Activated gamma-delta T cell treated with anti-CD3 and anti-CD28 coated beads, Interleukin-2, amount 50 U/mL, for 16 hours (primary cell): ENCODE measurements at places on chromosomes 16 and 17.

DNA sequence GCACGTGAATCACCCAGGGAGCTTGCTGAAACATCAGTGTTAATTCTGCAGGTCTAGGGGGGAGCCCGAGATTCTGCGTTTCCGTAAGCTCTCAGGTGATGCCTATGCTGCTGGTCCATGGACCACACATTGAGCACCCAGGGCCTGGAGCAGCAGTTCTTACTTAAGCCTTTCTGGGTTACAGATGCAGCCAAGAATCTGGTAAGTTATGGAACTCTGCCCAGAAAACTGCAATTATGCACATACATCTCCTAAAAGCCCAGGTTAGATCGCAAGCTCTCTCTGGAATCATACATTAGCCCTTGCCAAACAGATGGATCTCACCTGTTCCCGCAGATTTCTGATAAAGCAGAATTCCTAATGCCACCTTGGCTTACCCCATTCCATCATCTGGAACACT is 265.9 kb upstream of the SALL1 start:
- DNase-seq: no peak

GRCh38 chr17:27353461-27354050 is 59.6 kb downstream of the WSB1 start:
- peak; percentile 78 for DNase-seq

DNA sequence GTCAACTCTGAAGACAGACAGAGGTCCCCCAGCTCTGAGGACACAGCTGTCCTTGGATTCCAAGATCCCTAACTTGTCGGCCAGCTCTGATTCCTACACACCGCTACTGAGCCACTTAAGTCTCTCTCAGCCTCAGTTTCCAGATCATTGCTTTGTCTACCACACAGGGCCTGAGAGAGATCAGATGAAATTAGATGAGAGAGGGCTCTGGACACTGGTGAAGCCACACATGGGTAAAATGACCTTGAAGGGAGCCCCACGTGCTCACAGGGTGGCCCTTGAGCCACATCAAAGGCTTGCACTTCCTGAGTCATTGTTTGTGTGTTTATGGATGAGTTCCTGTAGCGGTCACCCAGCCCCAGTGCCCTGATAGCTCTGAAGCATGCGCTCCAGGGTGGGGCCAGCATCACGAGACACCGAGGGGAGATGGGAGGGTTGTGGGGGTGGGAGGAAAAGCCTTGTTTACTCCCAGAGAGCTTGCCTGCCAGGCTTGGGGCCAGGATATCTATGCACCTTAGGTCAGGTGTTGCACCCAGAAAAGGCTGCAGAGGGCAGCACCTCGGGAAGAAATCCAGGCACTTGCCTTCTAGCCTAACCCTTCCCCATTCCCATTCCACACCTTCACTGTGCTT is 32.7 kb upstream of the SLC6A2 start:
- DNase-seq: no peak

- DNase-seq: no peak
Measured at GRCh38 chr17:43667506-43667905, 5.8 kb upstream of the MEOX1 start.

DNA sequence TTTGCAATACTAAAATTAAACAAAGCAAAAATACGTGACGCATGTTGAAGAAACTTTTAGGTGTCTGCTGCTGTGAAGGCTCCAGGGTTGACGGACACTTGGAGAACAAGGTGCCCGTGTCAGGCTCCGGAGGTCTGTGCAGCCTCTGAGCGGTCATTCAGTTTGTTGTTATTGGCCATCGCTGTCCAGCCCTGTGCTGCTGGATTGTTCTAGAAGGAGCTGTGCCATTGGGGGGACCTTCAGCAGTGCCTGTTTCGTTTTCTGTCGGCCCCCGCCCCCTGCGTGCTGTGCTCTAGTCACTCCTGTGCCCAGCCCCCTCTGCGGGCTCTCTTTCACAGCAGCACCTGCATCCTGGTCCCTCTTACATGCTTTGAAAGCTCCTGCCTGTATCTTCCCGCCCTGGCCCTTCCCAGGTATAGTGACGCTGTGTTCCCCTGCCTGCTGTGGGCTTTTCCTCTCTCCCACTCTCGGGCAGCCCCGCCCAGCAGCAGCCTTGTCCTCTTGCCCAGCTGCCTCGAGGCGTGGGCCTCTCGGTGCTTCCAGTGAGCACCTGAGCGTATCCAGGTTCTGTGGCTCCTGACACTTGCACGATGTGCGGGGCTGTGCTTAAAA is 50.7 kb downstream of the RNF213 start:
- no peak for DNase-seq

DNA sequence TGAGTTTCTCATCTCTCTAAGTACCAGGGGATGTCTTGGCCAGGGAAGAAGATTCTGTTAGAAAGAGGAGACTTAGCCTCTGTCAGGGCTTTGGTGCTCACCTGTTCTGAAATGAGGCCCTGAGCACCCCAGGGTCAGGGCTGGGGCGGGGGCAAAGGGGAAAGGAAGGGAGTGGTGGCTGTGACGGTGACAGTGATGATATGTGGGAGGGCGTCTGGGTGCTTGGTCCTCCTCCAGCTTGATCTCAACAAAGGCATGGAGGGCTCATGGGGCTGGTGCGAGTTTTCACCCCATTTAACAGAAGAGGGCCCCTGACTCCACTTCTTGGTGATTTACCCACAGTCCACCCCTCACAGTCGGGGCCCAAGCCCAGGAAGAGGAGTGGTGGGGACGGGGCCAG is 15.1 kb downstream of the SOX8 start:
- no peak for DNase-seq

DNA sequence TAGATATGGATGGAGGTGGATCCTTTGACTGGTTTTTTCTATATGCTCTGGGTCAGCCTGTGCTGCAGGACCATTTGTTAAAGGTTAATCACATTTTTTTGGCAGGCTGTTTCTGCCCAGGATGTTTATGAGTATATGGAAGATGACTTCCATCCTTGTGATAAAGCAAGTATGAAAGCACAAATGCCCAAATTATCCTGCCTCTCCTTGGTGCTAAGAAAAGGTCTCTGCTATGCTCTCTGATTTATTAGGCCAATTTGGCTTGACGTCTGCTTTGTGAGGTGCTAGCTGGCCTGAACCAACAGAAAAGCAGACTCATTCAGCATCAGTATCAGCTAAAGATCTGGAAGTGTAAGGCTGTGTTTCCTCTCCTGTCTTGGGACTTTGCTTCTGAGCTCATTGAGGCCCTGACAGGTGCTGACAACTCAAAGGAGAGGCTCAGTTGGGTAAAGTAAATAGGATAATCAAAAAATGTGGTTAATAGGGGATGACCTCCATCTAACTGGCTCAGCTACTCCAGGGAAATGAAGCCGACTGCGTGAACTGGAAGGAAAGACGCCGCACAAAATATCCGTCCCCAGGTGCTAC is 15.2 kb downstream of the ANKRD40 start:
- no peak for DNase-seq

DNA sequence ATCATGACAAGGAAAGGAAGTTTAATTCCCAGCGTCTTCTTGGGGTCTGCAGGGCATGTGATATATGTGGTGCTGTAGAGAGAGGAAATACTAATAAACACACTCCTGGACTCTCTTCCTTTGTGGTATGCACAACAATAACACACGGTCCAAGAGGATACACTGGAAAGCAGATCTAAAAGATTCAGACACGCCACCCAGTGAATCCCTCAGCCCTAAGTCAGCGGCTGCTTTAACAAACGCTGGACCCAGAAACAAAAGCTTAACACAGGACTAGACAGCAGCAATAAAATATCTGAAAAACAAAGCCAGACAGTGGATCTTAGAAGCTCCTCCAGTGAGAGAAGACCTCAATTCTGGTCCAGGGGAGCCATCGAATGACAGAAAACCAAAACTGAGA is 13.1 kb downstream of the CFAP20 start:
- DNase-seq: no peak

- peak; percentile 25 for DNase-seq
Measured at GRCh38 chr17:76383546-76384221, 725 bp upstream of the SPHK1 start.

DNA sequence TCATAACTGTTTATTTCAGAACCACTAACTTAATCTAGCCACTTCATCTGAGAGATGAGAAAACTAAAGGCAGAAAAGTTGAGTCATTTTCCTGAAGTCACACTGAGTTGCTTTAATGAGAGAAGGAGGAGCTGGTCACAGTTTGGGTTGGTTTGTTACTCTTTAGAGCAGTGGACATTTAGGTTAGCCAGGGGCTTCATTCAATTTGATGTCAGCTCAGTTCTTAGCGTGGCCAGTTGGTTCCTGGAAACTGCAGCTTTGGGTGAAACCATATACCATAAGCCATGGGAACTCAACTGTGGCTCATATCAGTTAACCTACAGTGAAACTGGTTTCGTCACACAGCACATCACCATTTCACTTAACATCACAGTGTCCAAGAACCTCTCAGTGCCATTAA is 59.2 kb upstream of the ADORA2B start:
- DNase-seq: no peak

GRCh38 chr17:80023481-80024205 is 12.0 kb downstream of the TBC1D16 start:
- DNase-seq: no peak

- DNase-seq: no peak
Measured at GRCh38 chr17:40525294-40525693, 23.9 kb upstream of the TNS4 start.

- no peak for DNase-seq
Measured at GRCh38 chr17:74016461-74016860, 187.0 kb upstream of the RPL38 start.

DNA sequence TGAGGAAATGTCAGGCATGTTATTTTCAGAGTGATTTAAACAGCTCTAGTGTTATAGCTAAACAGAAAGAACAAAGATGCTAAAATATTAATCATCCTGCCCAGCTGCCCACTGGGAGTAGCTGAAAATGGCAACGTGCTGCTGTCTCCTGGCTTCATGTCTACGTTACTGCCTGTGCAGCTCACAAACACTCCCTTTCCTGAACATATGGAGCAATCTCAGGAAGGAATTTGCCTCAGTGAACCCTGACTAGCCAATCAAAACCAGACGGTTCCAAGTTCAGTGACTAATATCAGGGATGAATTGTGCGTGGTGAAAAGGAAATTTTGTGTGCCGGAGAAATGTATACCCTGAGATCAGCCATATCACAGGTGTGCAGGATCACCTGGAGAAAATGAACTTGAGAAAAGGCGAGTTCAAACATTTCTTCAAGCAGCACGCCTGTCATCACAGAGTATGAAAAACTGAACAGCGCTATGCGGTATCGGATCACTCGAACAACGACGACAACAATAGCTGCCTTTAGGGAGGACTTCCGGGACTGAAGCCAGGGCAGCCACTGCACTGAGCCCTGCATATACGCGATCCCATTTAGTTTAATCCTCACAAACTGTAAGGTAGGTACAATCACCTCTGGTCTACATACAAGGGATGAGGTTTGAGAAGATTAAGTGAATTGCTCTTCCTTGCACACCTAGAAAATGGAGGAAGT is 110.3 kb downstream of the STX8 start:
- DNase-seq: no peak

DNA sequence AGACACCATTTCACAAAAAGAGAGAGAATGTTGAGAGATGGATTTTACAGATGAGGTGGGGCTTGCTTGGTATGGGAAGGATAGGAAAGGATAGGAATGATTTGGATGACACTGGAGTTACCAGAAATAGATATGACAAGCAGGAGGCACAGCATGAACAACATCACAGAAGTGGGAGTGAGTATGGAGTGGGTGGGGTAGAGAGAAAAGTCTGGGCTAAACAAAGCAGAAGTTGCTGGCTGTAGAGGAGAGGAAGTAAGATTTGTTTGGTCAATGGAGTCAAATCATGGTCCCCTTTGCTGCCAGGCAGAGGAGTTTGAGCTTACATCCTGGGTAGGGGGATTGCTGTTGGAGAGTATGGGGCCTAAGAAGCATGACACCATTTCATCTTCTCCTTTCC is 101.7 kb downstream of the VAT1L start:
- no peak for DNase-seq

DNA sequence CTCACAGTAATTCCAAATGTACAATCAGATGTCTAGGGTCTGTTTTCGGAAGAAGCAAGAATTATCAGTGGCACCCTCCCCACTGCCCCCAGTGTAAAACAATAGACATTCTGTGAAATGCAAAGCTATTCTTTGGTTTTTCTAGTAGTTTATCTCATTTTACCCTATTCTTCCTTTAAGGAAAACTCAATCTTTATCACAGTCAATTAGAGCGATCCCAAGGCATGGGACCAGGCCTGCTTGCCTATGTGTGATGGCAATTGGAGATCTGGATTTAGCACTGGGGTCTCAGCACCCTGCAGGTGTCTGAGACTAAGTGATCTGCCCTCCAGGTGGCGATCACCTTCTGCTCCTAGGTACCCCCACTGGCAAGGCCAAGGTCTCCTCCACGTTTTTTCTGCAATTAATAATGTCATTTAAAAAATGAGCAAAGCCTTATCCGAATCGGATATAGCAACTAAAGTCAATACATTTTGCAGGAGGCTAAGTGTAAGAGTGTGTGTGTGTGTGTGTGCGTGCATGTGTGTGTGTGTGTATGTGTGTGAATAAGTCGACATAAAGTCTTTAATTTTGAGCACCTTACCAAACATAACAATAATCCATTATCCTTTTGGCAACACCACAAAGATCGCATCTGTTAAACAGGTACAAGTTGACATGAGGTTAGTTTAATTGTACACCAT is 59.7 kb downstream of the HLF start:
- DNase-seq: no peak

DNA sequence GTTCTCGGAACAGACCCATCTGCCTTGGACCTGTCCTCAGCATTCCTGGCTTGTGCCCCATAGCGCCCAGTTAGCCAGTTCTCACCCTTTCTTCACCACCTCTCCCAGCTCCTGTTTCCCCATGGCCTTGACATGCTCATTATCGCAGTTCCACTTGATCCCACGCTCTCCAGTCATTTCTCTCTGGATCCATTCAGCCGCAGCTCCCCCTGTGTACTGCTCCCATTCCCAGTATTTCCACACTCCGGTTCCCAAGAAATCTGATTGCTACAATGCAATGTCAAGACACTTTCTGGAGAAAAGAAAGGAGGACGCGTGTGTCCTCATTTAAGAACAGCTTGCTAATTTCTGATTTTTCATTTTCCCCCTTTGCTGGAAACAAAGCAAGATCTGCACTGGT is 55.4 kb downstream of the TMEM186 start:
- DNase-seq: no peak

- DNase-seq: no peak
Measured at GRCh38 chr17:82380860-82381702, 9.5 kb downstream of the UTS2R start.

GRCh38 chr17:40338058-40338457 is 26.5 kb downstream of the GJD3 start:
- DNase-seq: no peak

- DNase-seq: no peak
Measured at GRCh38 chr16:4869147-4869805, 22.0 kb downstream of the UBN1 start.

GRCh38 chr17:38905375-38905774 is 20.0 kb upstream of the LASP1NB start:
- no peak for DNase-seq
